ENCODE measurements at places on chromosomes 6 and 20.

- no peak for DNase-seq
These were observed 103.1 kb upstream of the ADGRF1 start for GRCh38 chr6:47145212-47145611.

- DNase-seq, result no peak
These were observed 82.3 kb upstream of the SLC24A3 start for GRCh38 chr20:19129976-19130612.

GRCh38 chr20:45912344-45912682 lies 358 bp upstream of the PLTP start:
- DNase-seq, result no peak

DNA sequence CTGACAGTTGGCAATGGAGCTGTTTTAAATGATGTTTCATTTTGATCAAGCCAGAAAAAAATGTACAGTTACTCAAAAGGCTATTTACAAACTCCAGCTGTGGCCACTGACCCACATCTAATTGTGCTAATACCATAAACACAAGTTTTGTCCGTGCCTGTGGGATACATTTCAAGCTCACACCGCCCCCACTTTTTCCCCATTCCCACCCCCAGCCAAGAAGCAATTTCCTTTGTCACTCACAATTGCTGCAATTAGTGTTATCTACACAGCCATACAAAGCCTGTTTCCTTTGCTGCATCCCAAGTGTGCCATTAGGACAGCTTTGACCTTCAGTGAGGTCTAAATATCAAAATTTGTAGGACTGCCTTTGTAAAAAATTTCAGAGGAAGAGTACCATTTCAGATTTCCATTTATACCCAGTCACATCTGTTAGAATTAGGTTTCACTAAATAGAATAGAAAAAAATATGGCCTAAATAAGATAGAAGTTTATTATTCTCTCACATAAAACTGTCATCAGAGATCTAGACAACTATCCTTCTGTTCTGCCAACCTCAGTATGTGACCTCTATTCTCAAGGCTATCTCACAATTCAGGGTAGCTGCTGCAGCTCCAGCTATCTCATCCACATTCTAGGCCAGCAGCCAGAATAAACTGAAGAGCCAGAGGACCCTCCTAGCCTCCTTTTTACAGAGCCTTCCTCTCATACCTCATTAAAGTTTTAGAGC lies 202.6 kb downstream of the NFATC2 start:
- no peak for DNase-seq

- DNase-seq, result peak; percentile 22
These were observed 6.0 kb upstream of the PTK7 start for GRCh38 chr6:43070028-43070632.

DNA sequence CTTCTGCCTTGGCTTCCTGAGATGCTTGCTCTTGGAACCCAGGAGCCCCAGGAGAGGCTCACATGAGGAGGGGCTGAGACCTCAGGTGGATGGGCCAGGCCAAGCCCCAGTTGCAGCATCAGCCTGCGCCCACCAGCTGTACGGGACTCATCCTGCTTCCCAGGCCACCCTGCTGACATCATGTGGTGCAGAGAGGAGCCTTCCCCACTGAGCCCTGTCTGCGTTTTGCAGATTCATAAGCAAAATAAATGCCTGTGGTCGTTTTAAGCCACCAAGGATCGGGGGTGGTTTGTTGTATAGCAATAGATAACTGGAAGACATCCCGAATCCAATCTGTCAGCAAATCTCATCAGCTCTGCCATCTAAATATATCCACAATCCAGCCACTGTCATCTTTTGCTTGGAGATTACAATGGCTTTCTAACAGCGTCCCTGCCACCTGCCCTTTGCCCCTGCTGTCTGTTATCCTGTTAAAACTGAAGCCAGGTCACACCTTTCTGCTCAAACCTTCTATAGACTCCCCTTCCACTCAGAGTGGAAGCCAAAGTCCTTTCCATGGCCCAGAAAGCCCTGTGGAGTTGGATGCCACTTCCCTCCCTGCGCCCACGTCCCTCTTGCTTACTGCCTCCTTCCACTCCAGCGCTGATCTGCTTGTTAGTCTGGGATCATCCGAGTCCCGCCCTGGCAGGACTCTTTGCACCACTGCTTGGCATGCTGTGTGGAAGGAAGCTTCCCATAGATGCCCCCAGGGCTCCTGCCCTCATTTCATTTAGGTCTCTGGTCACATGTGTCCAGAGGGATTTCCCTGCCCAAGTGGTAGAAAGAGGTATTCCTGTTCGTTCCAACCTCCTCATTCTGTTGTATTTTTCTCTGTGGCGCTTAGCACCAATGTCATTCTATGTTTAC lies 24.0 kb upstream of the MLN start:
- DNase-seq, result no peak

- no peak for DNase-seq
These were observed 68.6 kb downstream of the NRN1 start for GRCh38 chr6:5937936-5938706.

- DNase-seq, result no peak
These were observed 318.9 kb downstream of the BTBD9 start for GRCh38 chr6:38320843-38321242.

GRCh38 chr20:31674895-31675827 lies 37.4 kb downstream of the COX4I2 start:
- DNase-seq, result peak; percentile 69

GRCh38 chr6:153435787-153436186 lies 304.7 kb upstream of the RGS17 start:
- no peak for DNase-seq

DNA sequence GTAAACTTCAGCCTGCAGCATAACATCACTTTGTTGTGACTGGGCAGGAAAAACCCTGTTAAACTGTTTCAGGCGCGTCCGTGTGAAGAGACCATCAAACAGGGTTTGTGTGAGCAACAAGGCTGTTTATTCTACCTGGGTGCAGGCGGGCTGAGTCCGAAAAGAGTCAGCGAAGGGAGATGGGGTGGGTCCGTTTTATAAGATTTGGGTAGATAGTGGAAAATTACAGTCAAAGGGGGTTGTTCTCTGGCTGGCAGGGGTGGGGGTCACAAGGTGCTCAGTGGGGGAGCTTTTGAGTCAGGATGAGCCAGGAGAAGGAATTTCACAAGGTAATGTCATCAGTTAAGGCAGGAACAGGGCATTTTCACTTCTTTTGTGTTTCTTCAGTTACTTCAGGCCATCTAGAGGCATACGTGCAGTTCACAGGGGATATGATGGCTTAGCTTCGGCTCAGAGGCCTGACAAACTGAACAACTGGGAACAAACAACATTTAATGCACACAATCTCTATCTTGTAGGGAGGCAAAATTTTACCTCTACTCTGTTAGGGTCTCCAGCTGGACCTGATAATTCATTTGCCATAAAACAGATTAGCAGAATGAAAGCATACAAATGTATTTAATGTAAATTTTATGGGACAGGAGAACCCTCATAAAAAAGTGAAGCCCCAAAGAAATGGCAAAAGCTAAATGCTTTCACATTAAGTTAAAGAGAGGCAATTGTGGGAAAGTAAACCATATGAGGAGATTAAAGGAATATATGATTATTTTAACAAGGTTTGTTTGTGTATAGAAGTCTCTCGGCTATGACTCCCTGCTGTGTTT lies 58.3 kb upstream of the HFE start:
- DNase-seq, result no peak

DNA sequence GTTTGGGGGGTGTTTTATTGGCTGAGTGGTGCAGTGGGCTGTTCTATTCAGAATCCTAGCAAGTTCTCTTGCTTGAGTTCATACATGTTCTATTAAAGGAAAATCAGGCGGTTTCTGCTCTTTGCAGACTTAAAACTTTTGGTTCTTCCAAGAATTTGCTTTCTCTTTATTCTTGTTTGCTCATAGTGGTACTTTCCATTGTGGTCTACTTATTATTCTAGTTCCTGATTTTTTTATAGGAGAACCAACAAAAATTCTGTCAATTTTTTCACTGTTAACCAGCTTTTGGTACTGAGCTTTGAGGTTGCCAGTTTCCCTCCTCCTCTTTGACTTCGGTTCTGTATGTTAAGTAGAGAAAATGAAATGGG lies 6.7 kb downstream of the AFDN start:
- no peak for DNase-seq

- DNase-seq, result no peak
These were observed 213.8 kb upstream of the ZFP64 start for GRCh38 chr20:52405417-52405816.

GRCh38 chr20:43744151-43744611 lies 17.4 kb upstream of the GTSF1L start:
- peak; percentile 33 for DNase-seq

- no peak for DNase-seq
These were observed 3.7 kb upstream of the PMEPA1 start for GRCh38 chr20:57713505-57713903.

DNA sequence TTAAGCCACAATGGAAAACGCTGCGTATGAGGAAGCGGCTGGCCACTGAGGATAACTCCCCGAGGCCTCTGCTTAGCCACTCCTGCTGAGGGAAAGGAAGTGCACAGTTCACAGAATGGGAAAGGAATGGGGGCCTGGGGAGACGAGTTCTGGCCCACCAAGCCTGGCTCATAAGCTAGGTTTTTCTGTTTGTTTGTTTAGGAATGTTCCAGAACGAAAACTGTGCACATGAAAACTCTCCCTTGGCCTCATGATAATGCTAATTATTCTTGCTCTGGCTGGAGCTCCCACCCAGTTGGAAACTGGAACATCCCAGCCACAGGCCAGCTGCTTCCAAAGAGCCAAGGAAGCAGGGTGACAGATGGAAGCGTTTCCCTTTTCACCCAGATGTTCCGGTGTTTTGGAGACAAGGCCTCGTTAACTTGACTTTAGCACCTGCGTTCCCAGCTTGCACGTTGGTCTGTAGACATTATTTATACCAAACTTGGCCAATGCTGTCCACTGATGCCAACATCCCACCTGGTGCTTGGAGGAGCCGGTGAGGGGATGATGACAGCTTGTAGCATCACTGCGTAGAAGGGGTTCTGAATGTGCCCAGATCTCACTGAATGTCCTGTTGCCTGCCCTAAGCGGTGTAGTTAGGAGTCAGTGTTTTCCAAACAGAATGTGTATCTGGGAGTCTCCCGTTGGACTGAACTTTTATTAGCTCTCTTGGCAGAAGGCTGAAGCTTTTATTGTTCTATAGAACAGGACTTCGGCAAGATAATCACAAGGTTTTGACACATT lies 34.5 kb downstream of the APCDD1L start:
- no peak for DNase-seq

DNA sequence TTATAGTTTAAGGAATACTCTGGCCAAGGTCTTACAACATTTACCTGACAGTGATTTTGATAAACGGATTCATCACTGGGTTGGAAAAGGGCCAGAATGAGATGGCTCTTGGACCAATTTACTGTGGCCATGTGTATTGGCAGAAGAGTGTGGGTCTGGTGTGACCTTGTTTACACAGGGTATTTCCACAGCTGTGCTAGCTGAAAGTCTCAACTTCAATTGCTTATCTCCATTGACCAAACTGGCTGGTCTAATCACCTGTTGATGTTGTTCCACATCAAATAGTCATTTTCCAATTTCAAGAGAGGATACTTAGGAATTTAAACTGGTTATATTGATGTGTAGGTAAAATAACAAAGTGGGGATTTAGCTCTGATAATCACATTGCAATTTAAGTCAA lies 501.6 kb upstream of the MAP3K7 start:
- no peak for DNase-seq

GRCh38 chr20:227439-228105 lies 514 bp downstream of the DEFB129 start:
- peak; percentile 15 for DNase-seq

DNA sequence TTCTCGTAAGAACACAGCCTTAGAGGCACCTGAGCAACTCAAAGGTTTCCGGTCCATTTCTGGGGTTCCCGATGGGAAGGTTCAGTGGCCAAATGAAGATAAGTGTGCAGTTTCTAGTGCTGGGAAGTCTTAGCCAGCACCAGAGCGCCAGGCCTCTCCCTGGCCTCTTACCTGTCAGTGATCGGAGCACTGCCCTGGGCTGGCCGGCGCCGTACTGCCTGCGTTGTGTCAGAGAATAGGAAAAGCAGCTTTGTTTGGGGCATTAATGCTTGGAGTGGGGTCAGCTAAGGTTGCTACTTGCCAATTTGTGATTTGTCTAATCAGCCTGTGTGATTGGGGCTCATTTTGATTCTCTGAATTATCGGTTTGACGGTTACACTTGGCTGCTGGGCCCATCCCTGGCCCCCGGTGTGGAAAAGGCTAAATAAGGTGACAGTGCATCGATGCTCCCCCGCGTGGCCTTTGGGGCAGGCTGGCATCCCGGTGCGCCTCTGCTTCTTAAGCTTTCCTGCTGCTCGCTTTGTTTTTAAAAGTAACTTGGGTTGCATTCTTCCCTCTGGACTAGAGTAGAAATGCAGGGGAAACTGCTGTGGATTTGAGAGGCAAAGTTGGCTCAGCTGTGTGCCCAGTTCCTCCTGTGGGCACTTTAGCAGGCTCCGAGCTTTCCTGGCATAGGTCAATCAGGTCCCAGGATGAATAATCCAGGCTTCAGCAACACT lies 51.8 kb downstream of the TCP11 start:
- DNase-seq, result no peak

GRCh38 chr20:9177278-9177677 lies 108.4 kb downstream of the PLCB4 start:
- DNase-seq, result no peak

DNA sequence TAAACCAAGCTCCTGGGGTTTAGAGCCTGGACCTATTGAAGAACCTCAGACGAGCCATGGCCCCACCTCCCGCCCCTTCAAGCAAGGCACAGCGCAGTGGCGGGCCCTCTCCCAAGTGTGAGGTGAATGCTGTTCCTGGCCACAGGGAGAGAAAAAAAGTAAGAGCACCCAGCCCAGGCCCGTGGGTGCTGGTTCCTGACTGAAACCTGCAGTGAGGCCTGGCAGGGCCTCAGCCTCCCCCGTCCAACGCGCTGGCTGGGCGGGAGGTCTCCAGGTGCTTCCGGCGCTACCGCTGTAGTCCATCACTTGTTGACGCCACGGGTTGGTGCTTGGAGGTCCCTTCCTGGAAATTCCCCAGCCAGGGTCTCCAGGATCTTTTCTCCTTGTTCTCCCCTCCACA lies 5.5 kb upstream of the FAM83C start:
- no peak for DNase-seq

GRCh38 chr20:41249411-41250281 lies 67.9 kb downstream of the ZHX3 start:
- no peak for DNase-seq

DNA sequence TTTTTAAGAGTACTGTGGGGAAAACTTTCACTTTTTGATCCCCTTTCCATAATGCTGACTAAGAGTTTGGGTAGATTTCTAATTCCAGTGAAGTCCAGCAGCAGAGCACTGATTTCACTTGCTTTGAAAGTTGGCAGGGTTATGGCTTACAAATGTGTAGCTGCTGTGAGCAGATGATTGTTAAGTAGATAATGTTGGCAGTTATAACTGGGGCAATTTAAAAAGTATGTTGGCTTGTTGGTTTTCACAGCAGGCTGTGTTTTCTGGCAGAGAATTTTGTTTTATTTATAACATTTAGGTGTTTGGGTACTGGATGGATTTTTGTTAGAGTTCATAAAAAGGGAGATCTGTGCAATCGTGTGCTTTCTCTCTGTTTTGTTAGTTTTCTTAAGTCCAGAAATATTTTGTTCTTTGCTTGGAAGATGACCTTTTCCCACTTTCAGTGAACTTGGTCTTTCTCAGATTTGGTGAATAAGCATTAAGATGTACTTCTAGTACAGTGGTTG lies 31.4 kb downstream of the AFDN start:
- no peak for DNase-seq

- DNase-seq, result no peak
These were observed 85.9 kb downstream of the CEP162 start for GRCh38 chr6:84141521-84141920.
